ENCODE measurements at places on chromosomes 1 and 21.

DNA sequence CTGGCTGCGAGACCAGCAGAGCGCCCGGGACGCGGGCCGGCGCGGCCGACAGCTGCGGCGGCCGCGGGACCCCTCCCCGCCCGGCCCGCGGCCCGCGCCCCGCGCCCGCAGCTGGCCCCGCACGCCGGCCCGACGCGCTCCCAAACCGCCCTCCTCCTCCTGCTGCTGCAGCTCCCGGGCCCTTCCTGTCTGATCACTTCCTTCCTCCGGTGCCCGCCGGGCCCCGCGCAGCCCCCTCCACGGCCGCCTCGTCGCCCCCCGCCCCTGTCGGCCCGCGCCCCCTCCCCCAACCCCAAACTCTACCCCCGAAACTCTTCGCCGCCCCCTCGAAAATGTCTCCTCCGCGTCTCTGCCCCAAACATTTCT is 594 bp downstream of the LUZP1 start:
- no peak for DNase-seq

DNA sequence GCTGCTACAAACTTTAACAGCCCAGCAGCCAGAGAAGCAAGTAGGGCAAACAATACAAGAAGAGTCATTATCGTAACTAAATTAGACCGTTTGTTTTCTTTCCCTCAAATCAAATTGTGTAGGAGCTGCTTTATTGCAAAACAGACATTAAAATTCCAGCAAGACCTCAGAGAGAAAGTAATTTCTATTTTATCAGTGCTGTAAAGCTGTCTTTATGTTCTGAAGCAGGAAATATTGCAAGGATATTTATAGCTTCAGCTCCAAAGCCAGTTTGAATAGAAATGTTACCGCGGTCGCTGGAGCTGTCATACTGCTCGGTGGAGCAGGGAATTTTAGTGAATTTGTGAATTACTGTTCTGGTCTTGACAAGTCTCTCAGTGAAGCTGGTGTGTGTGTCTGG is 503.8 kb upstream of the PLXNA2 start:
- no peak for DNase-seq

GRCh38 chr1:199751962-199752687 is 275.4 kb upstream of the NR5A2 start:
- DNase-seq, result no peak

DNA sequence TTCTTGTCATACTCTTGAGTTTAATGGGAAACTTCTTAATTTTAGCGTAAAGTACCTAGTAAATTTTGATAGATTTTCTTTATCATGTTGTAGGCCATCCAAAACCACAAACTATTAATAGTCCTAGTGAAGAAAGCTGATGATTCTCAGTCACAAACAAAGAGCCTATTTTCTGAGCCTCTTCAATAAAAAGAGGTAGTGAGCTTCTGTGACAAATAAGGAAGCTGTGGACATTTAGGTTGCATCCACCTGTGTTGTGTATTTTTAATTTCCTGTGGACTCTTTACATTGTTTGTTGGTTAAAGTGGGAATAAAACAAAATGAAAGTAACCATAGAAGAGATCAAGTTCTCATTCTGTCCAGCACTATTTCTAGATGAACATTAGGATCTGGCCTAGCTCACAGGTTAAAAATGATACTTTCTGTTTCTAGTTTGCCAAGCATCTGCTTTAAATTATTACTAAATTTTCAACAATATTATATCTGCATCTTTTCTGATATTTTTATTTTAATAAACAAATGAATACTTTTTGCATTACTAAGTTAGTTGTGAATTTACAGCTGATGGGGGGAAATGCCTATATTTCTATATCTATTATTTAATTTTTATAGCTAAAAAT is 702.2 kb upstream of the ADGRL4 start:
- no peak for DNase-seq

GRCh38 chr1:80909172-80909784 is 891.5 kb upstream of the ADGRL2 start:
- no peak for DNase-seq

GRCh38 chr1:32349211-32349708 is 13.0 kb downstream of the FAM229A start:
- no peak for DNase-seq

- DNase-seq, result no peak
Observed at GRCh38 chr1:94832931-94833585, 12.9 kb downstream of the SLC44A3 start.

DNA sequence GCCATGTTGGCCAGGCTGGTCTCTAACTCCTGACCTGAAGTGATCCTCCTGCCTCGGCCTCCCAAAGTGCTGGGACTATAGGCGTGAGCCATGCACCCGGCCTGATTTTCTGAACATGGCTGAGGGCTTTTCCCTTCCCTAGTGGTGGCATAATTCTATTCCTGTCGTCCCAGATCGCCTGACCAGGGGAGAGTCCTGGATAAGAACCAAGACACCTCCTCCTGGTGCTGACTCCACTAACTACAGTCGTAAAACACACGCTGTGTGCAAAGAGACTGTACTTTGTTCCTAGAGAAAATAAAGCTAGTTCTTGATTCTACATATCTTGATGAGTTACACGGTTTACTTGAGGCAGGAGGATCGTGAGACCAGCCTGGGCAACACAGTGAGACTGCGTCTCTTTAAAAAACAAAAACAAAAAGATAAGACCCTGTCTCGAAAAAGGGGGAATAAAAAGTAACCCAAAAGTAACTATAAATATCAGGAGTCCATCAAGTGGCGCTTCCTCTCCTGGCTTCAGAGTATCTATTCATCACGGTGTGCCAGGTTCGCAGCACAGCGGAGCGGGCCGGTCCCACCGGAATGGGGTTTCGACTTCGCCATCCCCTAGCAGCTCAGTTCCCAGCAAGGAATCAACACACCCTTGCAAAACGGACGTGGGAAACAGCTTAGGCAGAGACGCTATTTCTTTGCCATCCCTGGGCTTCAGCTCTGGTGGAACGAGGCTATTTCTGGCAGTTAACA is 973 bp downstream of the SDF4 start:
- no peak for DNase-seq

DNA sequence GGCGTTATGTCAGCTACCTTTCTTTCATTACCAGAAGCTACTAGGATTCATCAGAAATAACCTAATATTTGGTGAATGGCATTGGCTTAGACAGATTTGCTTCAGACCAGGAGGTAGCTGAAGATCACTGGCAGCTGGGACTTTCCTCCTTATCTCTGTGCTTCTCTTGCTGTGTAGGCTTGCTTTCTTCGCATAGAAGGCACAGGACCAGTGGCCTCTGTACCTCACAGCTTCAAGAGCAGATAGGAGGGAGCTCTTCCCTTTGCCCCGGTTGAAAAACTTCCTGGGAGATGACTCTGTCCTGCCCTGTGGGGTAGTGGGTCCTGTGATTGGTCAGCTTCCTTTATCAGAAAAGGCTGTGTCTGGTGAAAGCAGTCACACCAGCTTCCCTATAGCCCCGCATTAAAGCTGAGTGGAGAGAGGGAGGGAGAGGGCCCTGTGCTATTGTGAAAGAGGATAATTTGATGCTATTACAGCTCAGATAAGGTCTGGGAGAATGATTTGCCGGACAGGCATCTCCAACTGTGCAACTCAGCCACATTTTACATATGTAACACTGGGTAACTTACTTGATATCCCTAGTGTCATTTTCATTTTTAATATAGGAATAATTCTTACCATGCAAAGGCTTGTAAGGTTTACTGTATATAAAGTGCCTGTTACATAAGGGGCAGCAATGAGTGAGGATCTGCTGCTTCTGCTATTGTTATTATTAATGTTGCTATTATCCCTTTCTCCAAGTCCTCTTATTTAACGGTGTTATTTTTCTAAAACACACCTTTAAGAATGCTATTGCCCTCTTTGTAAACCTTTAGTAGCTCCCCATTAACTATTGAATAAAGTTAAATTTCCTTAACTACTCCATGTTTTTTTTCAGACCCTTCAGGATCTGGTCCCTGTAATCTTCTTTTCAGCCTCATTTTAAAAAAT is 31.6 kb downstream of the OSBPL9 start:
- DNase-seq, result no peak

- DNase-seq, result no peak
Observed at GRCh38 chr1:43947061-43947873, 517 bp downstream of the IPO13 start.

- no peak for DNase-seq
Observed at GRCh38 chr1:87922885-87923284, 594.2 kb downstream of the LMO4 start.

DNA sequence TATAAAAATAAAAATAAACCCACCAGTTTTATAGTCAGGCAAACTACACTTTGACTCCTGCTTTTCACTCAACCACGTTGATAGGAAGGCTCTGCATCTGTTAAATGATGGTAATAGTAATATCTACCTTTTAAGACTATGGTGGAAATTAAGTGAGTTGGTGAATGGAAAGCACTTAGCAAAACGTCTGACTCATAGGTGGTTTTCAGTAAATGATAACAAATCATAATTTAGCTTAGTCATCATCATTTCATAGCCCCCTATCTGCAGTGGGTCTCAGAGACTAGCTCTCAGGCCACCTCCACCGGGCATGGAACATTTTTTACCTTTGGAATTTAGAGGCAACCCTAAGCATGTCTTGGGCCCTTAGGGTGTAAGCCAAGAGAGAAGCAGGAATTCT is 160.0 kb downstream of the PDE4B start:
- no peak for DNase-seq

DNA sequence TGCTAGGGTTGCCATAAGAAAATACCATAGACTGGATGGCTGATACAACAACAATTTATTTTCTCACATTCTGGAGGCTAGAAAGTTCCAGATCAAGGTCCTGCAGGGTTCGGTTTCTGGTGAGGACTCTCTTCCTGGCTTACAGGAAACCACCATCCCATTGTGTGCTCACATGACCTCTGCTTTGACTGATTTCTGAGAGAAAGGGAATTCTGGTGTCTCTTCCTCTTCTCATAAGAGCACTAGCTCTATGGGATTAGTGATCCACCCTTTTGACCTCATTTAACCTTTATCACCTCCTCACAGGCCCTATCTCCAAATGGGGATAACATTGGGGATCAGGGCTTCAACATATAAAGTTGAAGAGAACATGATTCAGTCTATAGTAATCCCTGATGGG is 47.5 kb downstream of the MRPL39 start:
- no peak for DNase-seq

- no peak for DNase-seq
Observed at GRCh38 chr1:110092991-110093390, 19.3 kb upstream of the UBL4B start.

- no peak for DNase-seq
Observed at GRCh38 chr1:213266983-213267772, 216.1 kb downstream of the RPS6KC1 start.

- DNase-seq, result no peak
Observed at GRCh38 chr1:224698015-224698451, 81.9 kb downstream of the CNIH3 start.

Data from SK-N-MC (cell line).